ENCODE measurements at places on chromosomes 12 and 14. TPM values are rescaled to one million over a fixed set of nuclear protein-coding genes. Genes with fewer than 3 reads are reported as not detected.

DNA sequence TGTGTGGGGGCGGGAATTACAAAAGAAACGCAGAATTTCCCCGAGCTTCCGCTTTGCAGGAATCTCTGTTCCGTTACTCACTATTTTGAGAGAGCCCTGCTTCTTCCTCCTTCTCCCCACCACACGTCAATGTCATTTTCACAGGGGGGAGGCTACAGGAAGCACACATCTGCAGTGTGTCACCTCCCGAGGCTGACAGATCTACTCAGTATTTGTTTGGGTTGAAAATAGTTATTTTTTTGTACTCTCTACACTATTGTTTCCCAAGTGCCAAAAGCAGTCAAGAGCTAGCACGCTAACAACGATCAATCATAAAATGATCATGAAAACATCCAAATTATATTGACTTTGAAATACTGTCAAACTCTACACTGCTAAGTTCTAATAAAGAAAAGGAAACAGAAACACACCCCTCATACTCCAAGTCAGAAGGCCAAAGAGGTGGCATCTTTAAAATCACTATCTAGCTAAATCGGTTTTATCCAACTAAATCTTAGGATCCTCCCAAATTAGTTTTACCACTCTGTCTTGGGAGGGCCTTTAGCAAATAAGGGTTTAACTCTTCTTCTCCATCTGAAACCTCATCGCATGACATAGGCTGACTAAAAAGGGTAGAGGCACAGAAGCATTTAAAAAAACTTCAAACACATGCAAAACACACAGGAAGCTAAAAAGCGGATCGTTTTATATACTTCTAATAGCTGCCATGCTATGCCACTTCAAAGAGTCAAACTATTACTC lies 51.8 kb downstream of the FOXN3 start:
- no peak overlapping the region for H3K4me3 ChIP-seq
- H3K36me3 ChIP-seq = no peaks in the 10 kb centered on the region
- DNase-seq = peak; percentile 62
- H3K4me1 ChIP-seq = peaks cover 65% of the 10 kb centered on the region
- H3K27me3 ChIP-seq = no peaks in the 10 kb centered on the region

GRCh38 chr14:54894995-54895394 lies 7.6 kb downstream of the GCH1 start:
- H3K4me1 ChIP-seq = no peaks in the 10 kb centered on the region
- no peaks in the 10 kb centered on the region for H3K36me3 ChIP-seq
- no peak overlapping the region for H3K27ac ChIP-seq
- H3K4me3 ChIP-seq = no peak overlapping the region
- no peaks in the 10 kb centered on the region for H3K27me3 ChIP-seq
- no peak for DNase-seq

Gene SLC25A29
- 24.7 TPM for total RNA-seq

DNA sequence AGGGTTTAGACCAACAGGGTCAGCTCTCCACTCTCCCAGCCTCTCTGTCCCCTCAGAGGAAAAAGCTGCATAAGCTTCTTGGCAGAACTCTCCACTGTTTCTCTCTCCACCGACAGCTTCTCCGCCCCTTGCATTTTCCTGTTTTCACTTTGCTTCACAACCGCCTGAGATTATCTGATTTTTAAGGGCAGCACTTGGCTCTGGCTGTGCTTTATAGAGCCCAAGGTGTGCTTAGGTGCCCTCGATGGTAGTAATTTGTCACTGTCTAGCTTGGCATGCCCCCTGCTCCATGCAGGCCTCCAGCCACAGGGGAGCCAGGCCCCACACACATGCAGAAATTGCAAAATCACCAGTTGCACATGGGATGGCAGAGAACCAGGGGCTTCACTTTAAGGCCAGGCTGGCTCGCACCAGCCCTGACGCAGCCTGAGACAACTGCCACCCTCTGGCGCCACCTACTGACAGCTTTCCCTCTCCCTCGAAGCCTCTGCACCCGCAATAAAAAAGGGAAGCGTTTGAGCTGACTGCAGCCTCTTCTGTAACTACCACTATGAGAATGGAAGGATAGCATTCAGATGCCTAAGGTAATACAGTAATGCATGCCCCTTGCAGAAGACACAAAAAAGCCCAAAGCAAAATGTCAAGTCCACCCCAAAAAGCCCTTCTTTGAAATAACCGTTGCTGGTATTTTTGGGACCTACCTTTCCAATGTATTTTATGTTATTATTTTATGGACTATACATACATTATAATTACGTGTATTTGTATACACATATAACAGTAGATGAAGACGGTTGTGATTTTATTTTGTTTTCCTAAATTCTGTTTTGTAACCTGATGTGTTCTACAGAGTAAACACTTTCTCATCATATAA lies 32.0 kb upstream of the RIMBP2 start:
- no peaks in the 10 kb centered on the region for H3K36me3 ChIP-seq
- no peak overlapping the region for H3K27ac ChIP-seq
- no peaks in the 10 kb centered on the region for H3K4me1 ChIP-seq
- no peaks in the 10 kb centered on the region for H3K27me3 ChIP-seq

Gene FOXG1
- not detected for total RNA-seq

- no peak for DNase-seq
- no peaks in the 10 kb centered on the region for H3K4me1 ChIP-seq
- no peaks in the 10 kb centered on the region for H3K27me3 ChIP-seq
- H3K4me3 ChIP-seq = no peak overlapping the region
- H3K36me3 ChIP-seq = no peaks in the 10 kb centered on the region
Observed at GRCh38 chr12:63302269-63302940, 151.4 kb upstream of the AVPR1A start.

- no peaks in the 10 kb centered on the region for H3K36me3 ChIP-seq
- no peak for DNase-seq
- H3K27ac ChIP-seq = no peak overlapping the region
Observed at GRCh38 chr12:18998343-18999261, 130.9 kb upstream of the PLEKHA5 start.

- H3K36me3 ChIP-seq = no peaks in the 10 kb centered on the region
- peaks cover 33% of the 10 kb centered on the region for H3K4me1 ChIP-seq
- peak overlapping the region; percentile 96 for H3K27ac ChIP-seq
- H3K4me3 ChIP-seq = no peak overlapping the region
- H3K27me3 ChIP-seq = no peaks in the 10 kb centered on the region
Observed at GRCh38 chr12:53224897-53225634, 6.9 kb downstream of the RARG start.

DNA sequence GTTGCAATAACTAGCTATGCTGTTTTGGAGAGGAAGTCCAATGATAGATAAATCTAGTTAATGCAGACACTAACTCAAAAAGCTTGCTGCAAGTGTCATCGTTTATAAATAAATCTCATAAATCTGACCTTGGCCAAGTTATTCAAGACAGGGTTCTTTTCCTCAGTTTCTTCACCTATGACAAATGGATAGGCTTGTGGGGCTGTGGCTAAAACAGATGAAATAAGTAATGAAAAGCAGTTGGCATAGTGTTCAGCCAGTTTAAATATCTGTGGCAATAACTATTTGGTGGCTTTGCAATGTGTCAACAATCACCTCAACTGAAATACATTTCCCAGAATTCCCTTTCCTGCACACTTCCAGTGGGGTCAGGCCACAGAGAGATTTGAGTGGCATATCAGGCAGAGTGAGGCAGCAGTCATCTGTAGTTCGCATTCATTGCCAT lies 169.9 kb downstream of the DYRK2 start:
- no peaks in the 10 kb centered on the region for H3K27me3 ChIP-seq
- H3K36me3 ChIP-seq = no peaks in the 10 kb centered on the region
- peak overlapping the region; percentile 45 for H3K27ac ChIP-seq
- no peak for DNase-seq
- H3K4me3 ChIP-seq = no peak overlapping the region

GRCh38 chr12:89882050-89882449 lies 173.4 kb upstream of the ATP2B1 start:
- H3K27ac ChIP-seq = no peak overlapping the region
- no peak for DNase-seq
- H3K36me3 ChIP-seq = no peaks in the 10 kb centered on the region
- no peaks in the 10 kb centered on the region for H3K4me1 ChIP-seq
- no peak overlapping the region for H3K4me3 ChIP-seq

GRCh38 chr14:61659582-61659981 lies 35.7 kb upstream of the HIF1A start:
- no peak for DNase-seq
- H3K27ac ChIP-seq = no peak overlapping the region
- H3K27me3 ChIP-seq = no peaks in the 10 kb centered on the region
- no peaks in the 10 kb centered on the region for H3K4me1 ChIP-seq
- no peak overlapping the region for H3K4me3 ChIP-seq
- no peaks in the 10 kb centered on the region for H3K36me3 ChIP-seq

Gene KRT85
- total RNA-seq = not detected

GRCh38 chr12:43241986-43242385 lies 310.0 kb downstream of the ADAMTS20 start:
- no peak overlapping the region for H3K4me3 ChIP-seq
- no peaks in the 10 kb centered on the region for H3K27me3 ChIP-seq
- H3K36me3 ChIP-seq = no peaks in the 10 kb centered on the region
- no peaks in the 10 kb centered on the region for H3K4me1 ChIP-seq
- no peak overlapping the region for H3K27ac ChIP-seq

GRCh38 chr14:77043177-77043983 lies 14.9 kb upstream of the IRF2BPL start:
- H3K27me3 ChIP-seq = no peaks in the 10 kb centered on the region
- peaks cover 83% of the 10 kb centered on the region for H3K4me1 ChIP-seq
- peak overlapping the region; percentile 11 for H3K4me3 ChIP-seq
- H3K36me3 ChIP-seq = no peaks in the 10 kb centered on the region

DNA sequence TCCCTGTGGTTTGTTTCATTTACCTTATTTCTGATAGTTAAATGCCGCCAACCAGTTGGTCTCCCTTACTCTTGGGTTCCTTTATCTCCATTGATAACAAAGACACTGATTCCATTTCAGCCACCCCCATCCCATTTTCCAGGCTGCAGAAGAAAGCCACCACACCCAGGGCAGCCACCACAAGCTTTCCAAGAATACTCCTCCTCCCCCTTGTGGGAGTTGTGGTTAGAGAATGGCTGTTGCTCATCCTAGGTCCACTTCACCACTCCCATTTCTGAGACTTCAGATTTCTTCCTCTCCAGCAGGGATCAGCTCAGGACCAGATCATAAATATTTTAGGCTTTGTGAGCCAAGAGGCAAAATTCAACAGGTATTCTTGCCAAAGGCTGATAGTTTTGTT lies 73.9 kb downstream of the ANO4 start:
- no peaks in the 10 kb centered on the region for H3K36me3 ChIP-seq
- no peak for DNase-seq
- no peak overlapping the region for H3K27ac ChIP-seq
- H3K27me3 ChIP-seq = no peaks in the 10 kb centered on the region
- no peaks in the 10 kb centered on the region for H3K4me1 ChIP-seq

Gene TMEM260
- 5.5 TPM for total RNA-seq

Gene REP15
- 1.4 TPM for total RNA-seq

GRCh38 chr14:22915886-22916521 lies 2.9 kb downstream of the RBM23 start:
- no peak for DNase-seq
- H3K36me3 ChIP-seq = peaks cover 26% of the 10 kb centered on the region
- H3K27me3 ChIP-seq = no peaks in the 10 kb centered on the region
- H3K4me3 ChIP-seq = no peak overlapping the region

GRCh38 chr12:51067229-51067628 lies 16.2 kb downstream of the CSRNP2 start:
- H3K27me3 ChIP-seq = no peaks in the 10 kb centered on the region
- DNase-seq = no peak
- H3K4me3 ChIP-seq = no peak overlapping the region

DNA sequence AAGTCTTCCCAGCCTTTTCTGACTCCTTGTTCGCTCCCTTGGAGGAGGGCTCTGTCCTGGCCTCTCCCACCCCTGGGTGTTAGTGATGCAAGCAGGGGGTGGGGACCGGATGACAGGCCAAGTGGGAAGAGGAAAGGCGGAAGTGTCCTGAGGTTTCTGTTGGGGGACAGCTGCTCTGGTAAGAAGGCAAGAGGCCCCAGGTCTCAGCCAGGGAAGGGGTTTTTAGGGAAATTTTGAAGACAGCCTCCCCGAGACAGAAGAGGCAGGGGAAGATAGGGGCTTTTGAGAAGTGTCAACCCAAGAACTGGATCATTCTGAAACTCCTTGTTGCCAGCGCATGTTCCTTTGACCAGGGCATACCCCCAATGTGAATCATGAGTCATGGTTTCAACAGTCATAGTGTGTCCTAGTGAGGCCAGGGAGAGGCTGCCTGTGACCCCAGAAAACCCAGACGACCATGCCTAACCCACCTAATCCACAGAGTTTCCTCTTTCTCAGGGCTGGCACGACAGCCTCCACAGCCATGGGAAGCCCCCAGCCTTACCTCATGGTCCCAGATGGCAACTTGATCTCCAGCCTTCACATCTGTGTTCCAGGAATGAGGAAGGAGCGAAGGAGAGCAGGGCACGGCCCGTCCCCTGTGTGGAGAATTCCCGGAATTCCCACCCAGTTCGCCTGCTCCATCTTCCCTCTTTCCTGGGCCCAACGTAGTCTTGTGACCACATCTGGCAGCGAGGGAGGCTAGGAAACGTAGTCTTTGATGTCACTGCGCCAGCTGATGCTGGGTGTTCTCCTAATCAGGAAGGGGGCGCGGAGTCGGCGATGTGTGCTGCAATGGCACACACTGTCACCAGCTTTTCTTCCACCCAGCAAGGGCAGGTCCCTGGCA lies 4.9 kb upstream of the GPR132 start:
- no peaks in the 10 kb centered on the region for H3K36me3 ChIP-seq
- DNase-seq = no peak
- H3K27ac ChIP-seq = no peak overlapping the region
- H3K4me1 ChIP-seq = no peaks in the 10 kb centered on the region

GRCh38 chr14:22837750-22838538 lies 1.6 kb downstream of the MMP14 start:
- H3K36me3 ChIP-seq = peaks cover 26% of the 10 kb centered on the region
- peak overlapping the region; percentile 83 for H3K4me3 ChIP-seq
- peaks cover 22% of the 10 kb centered on the region for H3K4me1 ChIP-seq
- H3K27me3 ChIP-seq = no peaks in the 10 kb centered on the region
- H3K27ac ChIP-seq = peak overlapping the region; percentile 85

Gene AKAP5
- not detected for total RNA-seq

- no peaks in the 10 kb centered on the region for H3K36me3 ChIP-seq
- no peak overlapping the region for H3K4me3 ChIP-seq
- peaks cover 37% of the 10 kb centered on the region for H3K4me1 ChIP-seq
- no peaks in the 10 kb centered on the region for H3K27me3 ChIP-seq
- no peak overlapping the region for H3K27ac ChIP-seq
- DNase-seq = no peak
Observed at GRCh38 chr14:89397569-89398230, 19.3 kb downstream of the FOXN3 start.

Gene SLC5A8
- total RNA-seq = not detected

Gene PLEKHA5
- 53.2 TPM for total RNA-seq

- H3K36me3 ChIP-seq = no peaks in the 10 kb centered on the region
- H3K27me3 ChIP-seq = no peaks in the 10 kb centered on the region
- no peaks in the 10 kb centered on the region for H3K4me1 ChIP-seq
- no peak overlapping the region for H3K4me3 ChIP-seq
Observed at GRCh38 chr14:74441113-74441512, 15.1 kb upstream of the SYNDIG1L start.

Gene MYH6
- 8,253 TPM for total RNA-seq

All from right atrium auricular region (tissue), 2 donors.